Activated T-cell treated with anti-CD3 and anti-CD28 coated beads for 48 hours (primary cell): ENCODE measurements at places on chromosomes 7 and 10.

DNA sequence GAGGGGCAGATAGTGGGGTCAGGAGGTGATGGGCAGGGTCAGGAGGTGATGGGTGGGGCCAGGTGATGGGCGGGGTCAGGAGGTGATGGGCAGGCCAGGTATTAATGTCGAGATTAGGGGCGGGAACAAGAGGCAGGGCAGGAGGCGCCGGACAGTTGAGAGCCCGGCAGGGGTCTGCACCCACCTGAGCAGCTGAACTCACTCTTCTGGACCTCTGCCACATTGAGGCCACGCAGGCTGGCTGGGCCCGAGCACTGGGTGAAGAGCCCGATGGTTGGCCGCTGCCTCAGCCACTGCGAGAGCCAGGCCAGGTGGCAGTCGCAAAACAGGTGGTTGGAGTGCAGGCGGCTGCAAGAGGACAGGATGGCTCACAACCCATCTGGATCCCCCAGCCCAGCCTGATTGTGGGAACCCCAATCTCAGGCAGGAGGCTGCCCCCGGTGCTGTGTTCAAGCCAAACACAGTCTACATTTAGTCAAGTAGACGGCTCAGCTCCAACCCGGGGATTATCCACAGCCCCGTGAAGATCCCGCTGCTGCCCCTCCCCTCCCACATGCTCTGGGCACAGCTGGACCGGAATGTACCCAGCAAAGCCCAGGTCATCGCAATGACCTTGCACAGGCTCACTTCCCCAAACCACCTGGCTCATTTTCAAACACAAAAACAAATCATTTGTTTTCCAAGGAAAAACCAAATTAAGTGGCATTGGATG is 122.3 kb downstream of the SLIT1 start:
- DNase-seq = no peak

- no peak for DNase-seq
These were observed 213.1 kb downstream of the C7orf25 start for GRCh38 chr7:42698600-42699374.

- DNase-seq = no peak
These were observed 18.4 kb downstream of the TRIM24 start for GRCh38 chr7:138478499-138478908.

DNA sequence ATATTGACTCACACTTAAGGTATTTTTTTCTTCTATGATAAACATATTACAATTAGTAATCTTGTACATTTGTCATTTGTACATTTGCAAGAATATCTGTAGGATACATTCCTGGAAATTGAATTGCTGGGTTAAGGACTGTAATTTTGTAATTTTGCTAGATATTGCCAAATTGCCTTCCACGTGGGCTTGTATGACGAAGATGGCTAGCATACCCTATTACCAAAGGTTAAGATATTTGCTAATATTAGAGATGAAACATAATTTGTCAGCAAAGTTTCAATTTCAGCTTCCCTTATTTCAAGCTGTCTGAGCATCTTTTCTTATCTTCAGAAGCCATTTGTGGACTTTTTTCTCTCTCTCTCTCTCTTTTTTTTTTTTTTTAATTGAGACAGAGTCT is 1.0 kb upstream of the LYZL2 start:
- no peak for DNase-seq

GRCh38 chr7:16465469-16466361 is at the start of gene SOSTDC1:
SOSTDC1 (minus strand) TSS chr7:16465738; CDS start chr7:16465668, 70 bp downstream.
- DNase-seq = no peak

DNA sequence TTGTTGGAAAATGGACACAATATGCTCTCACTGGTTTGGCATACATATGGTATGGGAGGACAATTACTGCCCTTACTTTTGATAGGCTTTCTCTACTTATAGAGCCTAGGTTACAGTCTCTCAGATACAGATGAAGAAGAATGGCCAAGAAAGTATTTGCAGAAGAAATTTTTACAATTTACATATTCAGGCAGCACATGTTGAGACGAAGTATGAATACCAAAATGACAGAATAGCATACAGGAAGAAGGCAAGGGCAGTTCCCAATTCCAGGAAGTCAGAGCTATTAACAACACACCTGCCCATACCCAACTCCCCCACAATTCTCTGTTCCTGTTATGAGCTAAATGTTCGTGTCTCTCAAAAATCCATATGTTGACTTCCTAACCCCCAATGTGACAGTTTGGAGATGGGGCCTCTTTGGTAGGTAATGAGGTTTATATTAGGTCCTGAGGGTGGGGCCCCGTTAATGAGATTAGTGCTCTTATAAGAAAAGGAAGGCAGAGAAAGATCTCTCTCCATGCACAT is 67.8 kb downstream of the DOCK4 start:
- no peak for DNase-seq

- no peak for DNase-seq
These were observed 126.3 kb downstream of the WDR37 start for GRCh38 chr10:1182280-1183032.
